ENCODE measurements at places on chromosomes 2 and 18.

GRCh38 chr2:70381235-70381634, 79.4 kb upstream of the FAM136A start:
- DNase-seq: no peak

DNA sequence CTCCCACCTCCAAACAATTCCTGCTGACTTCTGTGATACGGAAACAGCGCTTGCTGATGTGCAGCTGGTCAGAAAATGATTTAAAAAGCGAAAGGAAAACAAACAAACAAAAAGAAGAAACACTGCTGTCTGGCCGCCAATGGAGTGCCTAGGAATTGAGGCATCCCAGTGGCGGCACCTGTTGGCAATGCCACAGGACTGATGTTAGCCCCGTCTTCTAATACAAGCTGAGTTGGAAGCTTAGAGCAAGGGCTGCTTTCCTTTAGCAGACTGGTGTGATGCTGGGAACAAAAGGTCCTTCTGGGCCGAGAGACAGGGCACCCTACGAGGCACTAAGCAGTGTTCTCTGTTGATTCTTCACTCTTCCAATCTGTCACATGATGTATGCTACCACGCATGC, 163.6 kb upstream of the REV1 start:
- no peak for DNase-seq

DNA sequence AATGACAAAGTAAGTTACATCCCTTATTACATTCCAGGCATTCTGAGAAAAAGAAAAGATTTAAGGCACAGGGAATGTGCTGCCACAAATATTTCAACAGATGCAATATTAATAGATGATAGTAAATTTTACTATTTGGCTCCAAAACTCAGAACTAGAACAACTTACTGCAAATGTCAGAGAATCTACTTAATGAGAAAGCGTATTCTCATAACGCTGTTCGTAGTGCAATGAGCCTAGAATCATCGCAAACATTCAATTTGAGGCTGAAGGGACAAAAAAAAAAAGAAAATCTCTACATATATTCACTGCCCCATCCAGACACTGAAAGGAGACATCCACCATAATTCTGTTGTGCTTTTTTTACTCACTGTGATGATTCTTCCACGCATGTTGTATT, 272.1 kb upstream of the DOK6 start:
- no peak for DNase-seq

DNA sequence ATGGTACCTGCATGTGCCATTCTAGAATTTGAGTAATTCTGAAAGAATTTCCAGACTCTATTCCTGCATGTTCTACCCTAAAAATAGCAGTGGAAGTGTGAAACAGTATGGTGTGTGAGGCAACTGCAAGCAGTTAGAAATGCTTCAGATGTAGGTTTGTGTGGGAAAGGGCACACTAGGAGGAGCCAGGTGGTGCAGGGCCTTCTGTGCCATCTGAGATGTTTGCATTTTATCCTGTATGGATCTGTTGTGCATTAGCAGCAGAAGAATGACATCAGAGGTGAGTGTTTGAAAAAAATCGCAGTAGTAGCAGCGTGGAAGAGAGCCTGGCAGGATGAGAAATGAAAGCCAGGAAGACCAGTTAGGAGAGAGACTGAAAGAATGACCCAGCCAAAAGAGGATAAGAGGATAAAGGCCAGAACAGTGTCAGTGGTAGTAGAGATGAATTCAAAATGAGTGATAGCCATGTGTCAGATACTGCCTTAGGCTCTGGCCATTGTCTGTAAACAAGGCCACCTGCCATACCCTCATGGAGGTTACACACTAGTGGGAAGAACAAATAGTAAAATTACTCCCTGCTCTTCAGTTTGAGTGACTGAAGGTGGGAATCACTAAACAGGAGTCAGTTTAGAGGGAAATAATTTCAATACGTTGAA, 142.2 kb downstream of the PKP4 start:
- DNase-seq: no peak

Measured in activated T-cell treated with anti-CD3 and anti-CD28 coated beads for 4 hours (primary cell).